COR-L47 (cell line): ENCODE measurements at places on chromosomes 11 and 22.

- no peak for DNase-seq
Observed at GRCh38 chr11:122673701-122674100, 18.2 kb downstream of the UBASH3B start.

DNA sequence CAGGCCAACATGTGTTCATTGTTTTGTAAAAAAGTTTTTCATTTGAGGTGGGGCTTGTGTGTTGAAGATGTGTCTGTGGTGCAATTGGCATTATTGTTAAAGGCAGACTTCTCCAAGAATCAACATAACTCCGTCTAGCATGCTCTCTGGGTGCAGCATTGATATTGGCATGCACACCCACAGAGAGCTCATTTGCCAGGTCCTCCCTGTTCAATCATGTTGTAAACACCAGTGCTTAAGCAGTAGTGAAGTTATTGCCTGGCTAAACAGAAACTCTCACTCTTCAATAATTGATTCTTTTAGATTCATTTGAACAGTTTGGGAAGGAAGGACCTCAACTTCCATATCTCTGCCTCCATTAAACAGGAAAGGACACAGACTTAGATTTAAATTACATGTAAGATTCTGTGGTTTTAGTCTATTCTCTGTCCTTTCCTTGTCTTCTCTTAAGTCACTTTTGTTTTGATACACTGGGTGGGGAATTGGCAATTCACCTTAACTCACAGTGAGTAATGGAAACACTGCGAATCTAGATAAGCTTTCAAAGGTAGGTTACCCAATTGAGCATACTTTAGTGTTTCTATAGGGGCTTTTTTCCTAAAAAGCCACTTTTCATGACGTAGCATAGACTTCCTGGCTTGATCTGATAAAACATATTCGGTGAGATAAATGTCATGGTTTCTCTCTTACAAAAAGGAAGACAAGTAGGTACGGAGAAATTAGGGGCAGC, 30.8 kb upstream of the EXPH5 start:
- DNase-seq: no peak

- DNase-seq: peak; percentile 8
Observed at GRCh38 chr11:19345519-19345847, 104.7 kb upstream of the E2F8 start.

GRCh38 chr22:40076702-40077645, 82.2 kb downstream of the FAM83F start:
- DNase-seq: no peak

DNA sequence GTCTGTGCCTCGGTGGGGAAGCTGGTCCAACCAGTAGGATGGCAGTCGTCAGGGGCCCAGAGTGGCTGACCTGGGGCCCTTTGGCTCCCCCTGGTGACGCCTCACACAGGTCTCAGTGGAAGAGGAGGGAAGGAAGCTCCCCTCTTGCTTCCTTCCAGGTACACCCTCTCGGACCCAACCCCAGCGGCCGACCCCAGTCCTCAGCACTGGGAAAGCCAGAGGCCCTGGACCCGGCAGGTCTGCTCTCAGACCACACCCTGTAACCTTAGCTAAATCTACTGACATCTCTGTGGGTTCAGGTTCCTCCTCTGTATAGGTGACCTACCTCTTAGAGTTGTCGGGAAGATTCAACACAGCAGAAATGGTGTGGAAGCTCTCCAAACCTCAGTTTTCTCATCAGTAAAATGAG, 3.4 kb upstream of the SCUBE1 start:
- DNase-seq: peak; percentile 27
